Ecto neural progenitor cell (in vitro differentiated cells): ENCODE measurements at places on chromosomes 6 and 20.

DNA sequence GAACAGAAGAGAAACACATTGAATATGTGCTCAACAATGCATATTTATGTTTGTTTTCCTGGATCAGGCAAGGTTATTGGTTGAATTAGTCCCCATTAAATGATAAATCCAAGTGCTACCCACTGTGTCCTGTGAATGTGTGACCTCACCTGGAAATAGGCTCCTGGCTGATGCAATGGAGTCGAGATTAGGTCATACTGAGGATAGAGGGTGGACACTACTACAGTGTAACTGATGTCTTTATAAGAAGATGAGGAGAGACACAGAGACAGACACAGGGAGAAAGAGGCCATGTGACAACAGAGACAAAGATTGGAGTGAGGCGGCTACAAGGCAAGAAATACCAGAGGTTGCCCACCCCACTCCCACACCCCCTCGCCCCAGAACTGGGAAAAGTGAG, 559.3 kb downstream of the C6orf118 start:
- DNase-seq, result no peak

DNA sequence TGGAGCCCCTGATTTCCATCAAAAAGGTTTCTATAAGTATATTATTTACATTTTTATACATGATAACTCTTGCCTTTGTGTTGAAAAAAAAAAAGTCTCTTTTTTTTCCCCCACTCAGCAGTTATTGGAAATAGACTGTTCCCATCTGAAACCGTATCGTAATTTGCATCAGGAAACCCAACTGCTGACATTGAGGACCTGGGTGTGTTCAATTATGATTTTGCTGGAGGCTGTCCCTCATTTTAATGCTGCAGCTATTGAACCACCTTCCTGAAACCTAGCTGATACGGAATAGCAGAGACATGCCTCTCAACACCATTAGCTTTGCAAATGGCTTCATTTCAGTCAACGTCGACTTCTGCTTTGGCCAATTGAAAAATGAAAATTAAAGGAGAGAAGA, 98.9 kb downstream of the ZNF217 start:
- DNase-seq, result no peak

DNA sequence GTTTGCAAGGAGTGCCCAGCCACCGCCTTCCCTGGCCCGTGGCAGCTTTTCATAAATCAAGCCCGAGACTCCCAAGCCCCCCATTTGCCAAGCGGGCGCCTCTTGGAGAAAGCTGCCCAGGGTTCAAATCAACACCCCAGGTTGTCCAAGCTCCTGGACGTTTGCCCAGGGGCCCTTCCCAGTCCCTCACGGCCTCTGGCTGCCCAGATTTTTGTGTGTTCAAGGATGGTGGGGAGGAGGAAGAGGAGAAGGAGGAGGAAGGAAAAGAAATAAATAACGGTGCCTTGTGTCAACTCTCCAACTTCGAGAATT, 20.6 kb upstream of the NFATC2 start:
- no peak for DNase-seq

- no peak for DNase-seq
Observed at GRCh38 chr20:49821381-49821780, 8.8 kb downstream of the SLC9A8 start.

GRCh38 chr6:95548188-95548786, 29.0 kb upstream of the MANEA start:
- no peak for DNase-seq

DNA sequence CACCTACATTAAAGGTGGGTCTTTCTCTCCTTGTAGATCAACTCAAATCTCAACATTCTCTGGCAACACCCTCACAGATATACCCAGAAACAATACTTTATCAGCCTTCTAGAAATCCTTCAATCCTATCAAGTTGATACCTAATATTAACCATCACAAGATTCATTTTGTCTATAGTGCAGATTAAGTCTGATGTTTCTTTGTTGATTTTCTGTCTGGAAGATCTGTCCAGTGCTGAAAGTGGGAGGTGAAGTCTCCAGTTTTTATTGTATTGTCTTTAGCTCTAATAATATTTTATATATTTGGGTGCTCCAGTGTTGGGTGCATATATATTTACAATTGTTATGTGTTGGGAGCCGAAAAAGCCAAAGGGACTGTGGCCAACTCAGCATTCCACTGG, 493.9 kb upstream of the ADGRB3 start:
- no peak for DNase-seq

DNA sequence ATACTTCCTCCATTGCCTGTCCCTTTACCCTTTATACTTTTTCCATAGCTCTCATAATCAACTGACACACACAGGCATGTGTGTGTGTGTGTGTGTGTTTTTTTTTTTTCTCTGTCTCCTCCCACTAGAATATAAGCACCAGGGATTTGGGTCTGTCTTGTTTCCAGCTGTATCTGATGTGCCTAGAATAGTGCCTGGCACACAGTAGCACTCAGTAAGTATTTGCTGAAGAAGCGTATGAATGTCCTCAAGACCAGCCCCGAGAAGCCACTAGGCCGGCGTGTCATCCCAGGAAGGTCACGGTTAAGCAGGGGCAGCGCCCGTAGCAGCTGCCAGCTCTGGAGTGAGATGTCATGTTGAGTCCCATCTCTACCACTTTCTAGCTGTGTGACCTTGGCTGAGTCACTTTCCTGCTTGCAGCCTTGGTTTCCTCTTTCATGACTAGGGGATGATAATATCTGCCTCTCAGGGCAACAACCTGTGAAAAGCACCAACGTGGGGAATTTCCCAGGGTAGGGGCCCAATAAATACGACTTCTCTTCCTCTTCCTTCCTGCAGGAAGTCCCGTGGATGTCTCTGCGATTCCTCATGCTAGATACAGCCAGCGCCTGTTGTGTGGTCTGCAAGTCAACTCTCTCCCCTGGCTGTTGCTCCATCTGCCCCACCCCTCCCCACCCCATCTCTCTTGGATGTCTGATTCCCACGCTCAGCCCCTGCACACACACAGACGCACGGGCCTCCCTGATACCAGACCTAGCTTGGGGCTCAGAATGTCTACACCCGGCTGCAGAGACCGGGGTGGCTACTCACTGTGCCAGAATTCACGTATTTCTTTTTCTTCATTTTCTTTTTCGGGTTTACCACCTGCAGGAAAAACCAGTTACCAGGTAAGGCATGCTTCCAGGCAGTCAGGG, 58.1 kb downstream of the RAB44 start:
- DNase-seq, result no peak

DNA sequence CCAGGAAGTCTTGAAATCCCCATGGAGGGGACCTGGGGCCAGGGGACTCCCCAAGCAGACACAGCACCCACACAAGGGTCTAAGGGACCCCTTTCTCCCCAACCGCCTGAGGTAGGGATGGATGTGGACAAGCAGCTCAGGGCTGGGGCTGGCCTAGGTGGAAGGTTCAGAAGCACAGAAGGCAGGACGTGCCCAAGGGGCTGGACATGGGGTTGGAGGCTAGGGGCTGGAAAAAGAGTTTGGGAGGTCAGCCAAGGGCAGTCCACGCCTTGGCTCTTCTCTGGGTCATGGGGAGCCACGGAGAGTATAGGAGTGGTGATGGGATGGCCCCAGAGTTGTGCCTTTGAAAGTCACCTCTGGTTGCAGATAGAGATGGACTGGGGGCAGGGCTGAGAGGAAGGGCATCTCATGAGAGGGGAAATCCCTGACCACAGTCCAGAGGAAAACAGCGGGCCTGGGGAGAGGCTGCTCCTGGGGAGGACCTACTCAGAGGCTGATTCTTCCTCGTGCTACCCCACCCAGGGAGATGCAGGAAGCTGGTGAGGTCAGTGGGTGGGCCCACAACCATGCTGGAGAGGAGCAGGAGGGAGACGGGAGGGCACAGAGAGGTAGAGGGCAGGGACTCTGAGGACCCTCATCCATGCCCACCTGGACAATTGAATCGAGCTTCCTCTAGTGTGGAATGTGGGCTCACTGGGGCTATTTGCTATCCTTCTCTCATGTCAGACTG, 2.5 kb upstream of the HSPA12B start:
- no peak for DNase-seq

DNA sequence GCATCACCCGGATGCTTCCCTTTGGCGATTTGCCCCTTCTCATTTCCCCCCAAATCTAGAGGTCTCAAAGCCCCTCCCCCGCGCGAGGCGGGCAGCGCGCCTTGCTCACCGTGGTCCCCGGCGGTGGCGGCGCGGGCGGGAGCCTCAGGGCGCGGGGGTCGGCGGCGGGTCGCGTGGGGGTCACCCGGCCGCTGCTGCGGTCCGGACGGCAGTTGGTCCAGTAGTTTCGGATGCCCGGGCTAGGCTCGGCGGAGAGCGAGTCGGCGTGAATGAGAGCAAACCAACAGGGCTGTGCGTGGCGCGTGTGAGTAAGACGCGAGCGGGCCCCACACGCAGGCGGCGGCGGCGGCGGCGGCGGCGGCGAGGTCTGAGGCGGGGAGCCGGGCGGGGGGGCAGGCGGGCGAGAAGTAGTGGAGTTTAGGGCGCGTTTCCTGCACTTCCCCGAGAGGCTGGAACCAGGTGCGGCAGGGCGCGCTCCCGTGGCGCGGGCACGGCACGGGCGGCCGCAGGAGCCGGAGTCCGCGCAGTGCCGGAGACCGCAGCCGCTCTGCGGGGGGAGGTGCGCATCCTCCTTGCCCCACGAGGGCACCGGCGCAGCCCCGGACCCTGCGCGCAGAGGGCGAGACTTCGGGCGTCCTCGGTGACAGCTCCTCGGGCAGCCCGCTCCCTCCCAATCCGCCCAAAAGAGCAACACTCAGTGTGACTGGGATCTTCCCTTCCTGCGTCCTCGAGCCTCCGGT, 567 bp downstream of the HS3ST5 start:
- peak; percentile 69 for DNase-seq

- no peak for DNase-seq
Observed at GRCh38 chr6:151321438-151321837, 69.9 kb downstream of the ZBTB2 start.

DNA sequence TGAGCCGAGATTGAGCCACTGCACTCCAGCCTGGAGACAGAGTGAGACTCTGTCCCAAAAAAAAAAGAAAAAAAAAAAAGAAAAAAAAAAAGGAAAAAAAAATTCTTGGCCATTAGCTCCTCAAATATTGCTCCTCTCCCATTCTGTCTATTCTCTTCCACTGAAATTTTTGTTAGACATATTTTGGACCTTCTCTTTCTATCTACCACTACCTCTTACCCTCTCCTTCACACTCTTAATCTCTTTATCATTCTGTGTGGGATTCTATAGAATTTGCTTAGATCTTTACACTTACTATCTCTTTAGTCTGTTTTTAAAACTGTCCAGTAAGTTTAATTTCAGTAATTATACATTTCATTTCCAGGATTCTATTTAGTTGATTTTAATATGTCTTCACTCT, 85.0 kb downstream of the IRAK1BP1 start:
- DNase-seq, result no peak

GRCh38 chr6:94177429-94177828, 758.1 kb upstream of the EPHA7 start:
- peak; percentile 45 for DNase-seq

DNA sequence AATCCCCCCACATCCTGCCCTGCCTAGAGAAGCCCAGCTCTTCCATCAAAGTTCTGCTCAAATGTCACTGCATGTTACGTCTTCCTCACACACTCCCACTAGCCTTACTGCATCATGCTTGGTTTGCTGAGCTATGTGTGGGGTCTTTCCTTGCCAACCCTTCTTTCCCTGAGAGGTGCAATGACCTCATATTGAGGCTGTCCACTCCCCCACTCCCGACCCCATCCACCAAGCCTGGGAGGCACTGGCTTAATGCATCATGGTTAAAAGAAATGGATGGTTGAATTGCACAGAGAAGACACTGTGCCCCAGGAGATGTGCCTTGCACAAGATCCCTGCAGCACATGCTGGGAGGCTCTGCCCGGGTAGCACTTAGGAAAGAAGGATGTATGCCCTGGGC, 7.7 kb upstream of the IRF4 start:
- DNase-seq, result no peak

DNA sequence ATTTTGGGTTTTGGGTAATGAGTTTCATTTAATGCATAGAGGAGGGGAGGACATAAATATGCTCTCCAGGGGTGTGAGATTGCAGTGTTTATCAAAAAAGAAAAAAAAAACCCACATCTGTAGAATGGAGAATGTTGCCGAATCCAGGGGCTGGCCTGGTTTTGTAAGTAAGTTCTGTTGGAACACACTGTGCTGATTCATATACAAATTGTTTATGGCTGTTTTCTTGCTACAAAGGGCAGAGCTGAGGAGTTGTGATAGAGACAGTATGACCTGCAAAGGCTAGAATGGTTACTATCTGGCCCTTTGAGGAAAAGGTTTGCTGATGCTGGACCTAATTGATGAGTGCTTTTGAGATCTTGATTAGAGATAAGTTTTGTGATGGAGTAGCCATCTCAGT, 30.4 kb downstream of the SCAF8 start:
- DNase-seq, result no peak

- DNase-seq, result no peak
Observed at GRCh38 chr6:149366267-149366921, 33.7 kb upstream of the SUMO4 start.

DNA sequence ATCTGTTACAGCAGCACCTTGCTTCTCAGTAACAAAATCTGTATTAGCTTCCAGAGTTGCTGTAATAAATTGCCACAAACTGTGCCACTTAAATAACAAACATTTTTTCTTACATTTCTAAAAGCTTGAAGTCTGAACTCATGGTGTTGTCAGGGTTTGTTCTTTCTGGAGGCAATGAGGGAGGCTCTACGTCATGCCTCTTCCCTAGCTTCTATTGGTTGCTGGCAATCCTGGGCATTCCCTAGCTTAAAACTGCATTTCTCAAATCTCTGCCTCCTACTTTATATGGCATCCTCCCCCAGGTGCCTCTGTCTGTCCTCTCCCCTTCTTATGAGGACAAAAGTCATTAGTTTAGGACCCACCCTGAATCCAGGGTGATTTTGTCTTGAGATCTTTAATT, 41.6 kb upstream of the TMEM244 start:
- DNase-seq, result no peak

DNA sequence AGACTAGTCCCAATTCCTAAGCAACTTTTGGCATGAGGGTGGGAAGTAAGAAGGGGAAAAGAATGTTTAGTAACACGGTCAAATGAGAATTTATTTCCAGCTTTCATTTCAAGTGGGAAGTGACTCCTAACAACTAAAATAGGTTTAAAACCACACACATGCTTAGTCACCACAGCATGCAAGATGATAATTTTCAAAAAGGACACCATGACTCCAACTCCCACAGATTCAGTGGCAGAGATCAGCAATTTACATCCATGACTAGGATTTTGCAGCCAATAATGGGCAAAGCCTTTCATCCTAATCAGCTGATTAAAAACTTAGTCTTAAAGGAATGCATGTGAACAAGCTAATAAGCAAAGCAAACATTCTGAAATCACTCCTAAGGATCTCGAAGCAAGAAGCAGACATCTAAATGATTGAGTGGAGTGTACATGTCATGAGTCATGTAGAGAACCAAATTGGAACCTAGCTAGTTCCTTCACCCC, 48.1 kb upstream of the GCLC start:
- DNase-seq, result no peak
